HT1080 (cell line): ENCODE measurements at places on chromosomes 1 and 21.

DNA sequence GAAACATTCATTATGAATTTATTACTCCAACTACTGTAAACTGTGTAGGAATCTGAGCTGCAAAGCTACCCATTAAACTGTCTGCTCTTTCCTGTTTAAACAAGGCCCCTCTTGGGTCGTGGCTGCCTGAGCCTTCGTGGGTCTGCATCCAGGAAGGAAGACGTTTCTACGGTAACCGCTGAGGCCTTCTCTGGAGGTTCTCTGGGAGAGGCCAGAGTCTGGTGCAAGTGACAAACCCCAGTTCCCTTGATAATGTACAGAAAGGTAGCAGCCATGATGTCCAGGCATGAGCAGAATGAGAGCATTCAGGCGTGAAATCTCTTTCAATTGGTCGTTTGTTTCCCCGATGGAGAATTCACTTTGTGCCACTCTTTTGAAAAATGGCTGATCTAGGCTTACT lies 350.2 kb downstream of the PLPP3 start:
- DNase-seq: no peak

DNA sequence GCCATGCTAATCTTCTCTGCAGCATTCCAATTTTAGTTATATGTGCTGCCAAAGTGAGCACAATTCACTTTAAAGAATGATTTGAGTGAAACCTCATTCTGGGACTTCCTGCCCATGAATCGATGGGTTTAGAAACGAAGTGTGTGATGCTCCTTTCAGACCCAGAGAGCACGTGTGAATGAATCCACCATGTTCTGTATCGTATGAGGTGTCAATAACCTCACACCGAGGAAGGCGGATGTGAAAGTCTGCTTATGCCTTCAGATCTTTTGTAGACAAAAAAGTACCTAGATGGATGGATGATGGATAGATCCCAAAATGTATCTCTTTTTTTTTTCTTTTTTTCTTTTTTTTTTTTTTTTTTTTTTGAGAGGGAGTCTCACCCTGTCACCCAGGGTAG lies 13.8 kb downstream of the UBASH3A start:
- no peak for DNase-seq

GRCh38 chr1:109089242-109090015 lies 1.1 kb upstream of the TMEM167B start:
- no peak for DNase-seq

- no peak for DNase-seq
Observed at GRCh38 chr1:4700801-4701200, 46.4 kb downstream of the AJAP1 start.

DNA sequence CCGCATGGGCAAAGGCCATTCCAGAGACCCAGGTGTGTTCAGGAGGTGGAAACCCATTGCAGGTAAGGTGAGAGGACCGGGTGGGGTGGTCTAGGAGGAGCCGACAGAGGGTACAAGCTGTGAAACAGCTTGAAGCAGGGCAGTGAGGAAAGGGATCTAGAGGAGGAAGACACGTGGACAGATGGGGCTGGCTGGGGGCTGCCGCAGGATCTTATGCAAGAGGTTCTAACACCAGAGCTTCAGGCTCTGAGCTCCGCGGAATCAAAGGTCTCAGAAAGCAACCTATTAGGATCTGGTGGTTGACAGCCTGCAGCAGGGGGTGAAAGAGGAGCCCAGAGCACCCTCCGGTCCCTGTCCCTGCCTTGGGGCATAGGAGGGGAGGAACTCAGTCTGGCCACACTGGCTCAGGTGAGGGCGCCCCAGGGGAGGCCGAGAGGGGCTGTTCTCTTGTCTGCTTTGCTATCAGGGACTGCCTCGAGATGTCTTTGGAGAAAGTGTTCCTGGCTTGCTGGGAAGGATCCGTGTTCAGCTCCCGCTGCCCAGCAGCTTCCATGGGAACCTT lies 1.9 kb downstream of the TFF1 start:
- no peak for DNase-seq

DNA sequence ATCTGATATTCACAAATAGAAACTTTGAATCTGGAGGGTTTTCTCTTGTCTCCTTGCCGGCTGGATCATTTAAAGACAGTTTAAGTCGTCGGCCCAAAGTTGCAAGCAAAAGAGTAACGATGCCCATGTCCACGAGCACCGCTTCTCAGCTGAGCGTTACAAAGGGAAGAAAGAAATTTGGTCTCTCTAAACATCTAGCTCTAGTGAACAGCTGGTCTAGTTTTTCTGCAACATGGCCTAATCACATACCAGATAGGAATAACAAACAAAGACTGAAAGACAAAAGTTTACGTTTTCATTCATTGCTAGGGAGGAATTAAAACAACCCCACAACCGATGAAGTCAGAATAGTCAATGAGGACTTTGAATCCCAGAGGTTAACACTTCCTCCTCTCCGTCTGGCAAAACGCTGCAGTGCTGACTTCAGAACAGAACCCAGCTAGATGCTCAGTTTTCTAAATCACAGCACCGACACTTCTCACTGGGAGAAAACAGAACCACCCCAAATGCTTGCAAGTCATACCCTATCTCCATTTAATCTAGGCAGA lies 69.4 kb downstream of the NTPCR start:
- no peak for DNase-seq

GRCh38 chr1:31180338-31180737 lies 59.3 kb downstream of the NKAIN1 start:
- DNase-seq: no peak

DNA sequence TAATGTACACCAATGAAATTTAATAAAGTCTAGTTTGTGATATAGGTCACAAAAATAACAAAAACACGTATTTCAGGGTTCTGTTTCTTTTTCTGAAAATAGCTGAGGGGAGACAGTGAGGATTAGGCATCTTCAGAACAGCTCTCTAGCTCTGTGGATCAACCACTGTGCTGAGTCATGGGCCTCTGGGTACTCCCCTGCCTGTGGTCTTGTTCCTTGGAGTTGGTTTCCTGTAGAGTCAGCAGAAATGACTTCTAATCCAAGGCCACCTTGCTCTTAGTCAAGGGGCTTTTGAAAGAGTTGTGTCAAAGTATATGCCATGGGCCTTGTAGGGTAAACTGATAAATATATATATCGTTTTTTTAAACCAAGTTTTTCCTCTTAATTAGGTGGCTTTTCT lies 141.8 kb upstream of the ZRANB2 start:
- DNase-seq: peak; percentile 63

DNA sequence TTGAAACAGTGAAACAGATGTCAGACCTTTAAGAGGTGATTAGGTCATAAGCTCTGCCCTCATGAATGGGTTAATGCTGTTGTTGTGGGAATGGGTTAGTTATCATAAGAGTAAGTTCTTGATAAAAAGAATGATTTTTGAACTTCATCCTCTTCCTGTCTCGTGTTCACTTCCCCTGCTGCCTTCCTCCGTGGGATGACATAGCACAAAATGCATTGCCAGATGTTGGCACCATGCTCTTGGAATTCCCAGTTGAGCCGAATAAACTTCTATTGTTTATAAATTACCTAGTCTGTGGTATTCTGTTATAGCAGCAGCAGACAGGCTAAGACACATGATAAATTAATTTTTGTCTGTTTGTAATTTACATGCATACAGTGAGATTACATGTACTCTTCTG lies 112.0 kb upstream of the LRRC7 start:
- no peak for DNase-seq

GRCh38 chr1:170049176-170049800 lies 25.2 kb downstream of the KIFAP3 start:
- DNase-seq: no peak

DNA sequence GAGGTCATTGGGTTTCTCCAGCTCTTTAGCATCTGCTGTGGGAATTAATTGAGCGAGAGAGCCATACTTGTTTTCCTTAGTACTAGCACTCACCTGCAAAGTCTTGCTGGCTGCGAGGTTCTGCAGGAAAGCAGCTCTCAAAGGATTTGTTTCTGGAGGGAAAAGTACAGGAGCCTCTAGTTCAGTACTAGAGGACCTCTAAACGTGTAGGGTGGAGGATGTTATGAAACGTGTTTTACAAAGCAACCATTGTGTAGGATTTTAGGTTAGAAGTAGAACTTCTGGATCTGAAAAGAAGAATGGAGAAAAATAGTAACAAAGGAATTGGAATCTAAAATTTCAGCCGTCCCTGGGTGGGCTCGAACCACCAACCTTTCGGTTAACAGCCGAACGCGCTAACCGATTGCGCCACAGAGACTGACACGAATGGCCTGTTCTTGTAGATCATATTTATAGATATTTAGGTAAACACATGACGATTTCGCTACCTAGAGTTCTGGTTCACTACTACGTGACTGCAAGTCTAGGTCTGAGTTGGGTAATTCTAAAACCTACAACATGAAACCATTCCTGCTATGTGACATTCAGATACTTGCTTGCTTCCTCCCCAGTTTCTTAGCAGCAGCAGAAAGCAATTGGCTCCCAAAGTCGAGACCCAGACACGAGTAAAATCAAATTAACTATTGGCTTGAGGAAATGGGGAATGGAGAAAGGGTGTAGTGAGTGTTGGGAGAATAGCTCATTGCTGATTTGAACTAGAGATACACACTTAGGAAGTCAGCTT lies 60.2 kb upstream of the CFAP126 start:
- peak; percentile 80 for DNase-seq

- DNase-seq: no peak
Observed at GRCh38 chr1:248013229-248013710, at the start of gene OR2L5. OR2L5 (plus strand) TSS chr1:248013660; CDS start chr1:248021948, 8,288 bp downstream.

DNA sequence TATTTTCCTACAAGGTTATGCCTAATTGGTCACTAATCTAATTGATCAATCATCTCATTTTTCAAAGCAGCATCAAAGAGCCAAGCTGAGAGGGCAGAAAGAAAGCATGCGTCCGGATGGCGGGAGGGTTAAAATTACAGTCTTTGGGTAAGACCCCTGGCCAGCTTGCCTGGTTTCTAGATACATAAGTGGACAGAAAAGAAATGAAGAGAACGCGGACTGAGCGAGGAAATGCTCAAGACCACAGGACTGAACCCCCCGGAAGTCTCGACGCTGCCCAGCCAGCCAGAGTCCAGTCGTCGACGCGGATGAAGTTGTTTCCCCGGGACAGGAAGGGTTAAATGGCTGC lies 297.2 kb downstream of the OMA1 start:
- DNase-seq: no peak

GRCh38 chr1:100400404-100400803 lies 48.1 kb downstream of the CDC14A start:
- peak; percentile 46 for DNase-seq

GRCh38 chr1:181013144-181013543 lies 9.5 kb downstream of the STX6 start:
- DNase-seq: no peak

- DNase-seq: no peak
Observed at GRCh38 chr1:105210747-105211146, 1461.0 kb downstream of the AMY1C start.

DNA sequence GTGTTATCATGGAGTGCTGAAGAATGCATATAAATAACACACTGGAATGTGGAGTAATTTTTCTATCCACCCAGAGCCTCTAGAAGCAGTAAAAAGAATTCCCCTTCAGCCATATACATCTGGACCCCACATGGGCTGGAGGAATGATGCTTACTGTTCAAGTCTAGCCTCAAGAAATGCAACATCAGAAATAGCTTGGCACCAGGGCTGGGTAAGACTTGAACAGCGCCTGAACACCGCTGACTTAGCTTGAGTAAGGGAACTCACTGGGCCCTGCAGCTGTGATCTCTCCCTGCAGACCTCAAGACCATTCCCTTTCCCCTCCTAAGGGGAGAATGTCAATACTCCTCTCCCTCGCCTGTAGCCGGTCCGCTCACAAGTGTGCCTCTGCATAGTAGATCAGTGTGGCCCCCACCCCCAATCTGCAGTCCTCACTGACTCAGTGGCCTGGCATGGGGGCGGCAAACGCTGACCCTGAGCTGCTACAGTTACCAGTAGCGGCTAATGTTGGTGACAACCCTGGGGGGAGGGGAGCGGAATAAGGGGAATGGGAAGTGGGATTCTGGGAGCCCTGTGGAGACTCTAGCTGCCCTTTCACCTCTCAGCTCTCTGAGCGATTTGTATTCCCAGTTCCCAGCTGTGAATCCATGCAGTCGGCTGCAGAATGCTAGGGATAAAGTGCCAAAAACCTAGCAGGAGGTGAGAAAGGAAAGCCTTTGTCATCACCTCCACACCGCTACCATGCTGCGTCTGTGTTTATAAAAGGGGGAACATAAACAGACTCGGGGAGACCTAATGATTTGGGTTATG lies 483.9 kb downstream of the DISC1 start:
- no peak for DNase-seq

DNA sequence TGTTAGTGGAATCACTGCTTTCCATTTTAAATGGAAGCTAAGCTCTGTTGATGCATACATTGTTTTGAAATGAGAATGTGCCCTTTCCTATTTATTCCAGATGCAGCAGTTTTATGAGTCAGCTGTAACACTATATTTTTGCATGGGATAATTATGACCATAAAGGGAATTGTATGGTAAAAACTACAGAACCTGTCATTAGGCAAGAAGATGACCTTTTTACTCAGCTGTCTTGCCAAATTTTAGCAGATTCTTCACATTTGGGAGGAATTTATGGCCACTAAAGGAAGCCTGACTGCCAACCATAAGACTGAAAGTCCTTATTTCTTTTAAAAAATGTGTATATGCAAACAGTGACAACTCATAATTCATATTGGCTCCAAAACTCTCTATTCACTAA lies 356.3 kb upstream of the PRMT6 start:
- DNase-seq: peak; percentile 7

- no peak for DNase-seq
Observed at GRCh38 chr1:4554271-4554865, 100.0 kb upstream of the AJAP1 start.

GRCh38 chr1:200147742-200148141 lies 120.2 kb downstream of the NR5A2 start:
- no peak for DNase-seq
